Epithelial cell of proximal tubule (primary cell): ENCODE measurements at places on chromosomes 7 and 10. TPM values are rescaled to one million over a fixed set of nuclear protein-coding genes. Genes with fewer than 3 reads are reported as not detected.

Gene ZNF804B
- total RNA-seq, result not detected in 2 replicates

Gene CYP26C1
- 0.06 and 0.43 TPM in 2 replicates for total RNA-seq

Gene ATG9B
- 0.07 and 1.1 TPM in 2 replicates for total RNA-seq

Gene SEC31B
- 0.87 and 2.9 TPM in 2 replicates for total RNA-seq

Gene CFTR
- 0.29 and 0.98 TPM in 2 replicates for total RNA-seq

Gene MYH16
- total RNA-seq, result 1.0 and 1.4 TPM in 2 replicates

Gene CHN2
- total RNA-seq, result 0.35 and 5.1 TPM in 2 replicates

Gene MTERF1
- total RNA-seq, result 5.7 and 8.1 TPM in 2 replicates

Gene HGF
- not detected in 2 replicates for total RNA-seq

Gene PNLIPRP2
- not detected in 2 replicates for total RNA-seq

Gene DRGX
- total RNA-seq, result not detected in 2 replicates

Gene EPHB6
- 0.75 and 3.3 TPM in 2 replicates for total RNA-seq

Gene MSS51
- total RNA-seq, result 0.80 and 1.1 TPM in 2 replicates

Gene MMRN2
- total RNA-seq, result 0.17 TPM in 1 of 2 replicates, not detected in the other

Gene WDFY4
- not detected in 2 replicates for total RNA-seq

Gene CLCN1
- total RNA-seq, result not detected in 2 replicates

Gene PTPRN2
- total RNA-seq, result 2.5 and 2.8 TPM in 2 replicates

Gene CFAP43
- 0.14 and 0.46 TPM in 2 replicates for total RNA-seq

Gene CAMK2B
- total RNA-seq, result not detected in 2 replicates
